Glutamatergic neuron (in vitro differentiated cells): ENCODE measurements at places on chromosomes 3 and 15.

DNA sequence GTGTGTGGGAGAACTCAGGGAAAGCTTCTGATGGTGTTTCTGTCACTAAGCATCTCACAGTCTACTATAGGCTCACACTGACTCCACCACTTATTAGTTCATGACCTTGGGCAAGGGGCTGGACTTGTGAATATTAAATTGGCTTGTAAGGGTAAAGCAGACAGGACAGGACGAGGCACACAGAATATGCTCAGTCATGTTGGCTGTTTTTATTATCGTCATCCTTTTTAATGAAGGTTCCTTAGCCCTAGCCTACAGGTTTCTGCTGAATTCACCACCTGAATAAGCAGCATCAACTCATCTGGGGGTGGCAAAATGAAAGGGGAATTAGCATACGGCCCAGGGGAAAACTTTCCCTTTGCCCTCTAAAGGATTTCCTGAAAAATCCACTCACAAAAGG is 39.6 kb upstream of the LIPC start:
- no peak for DNase-seq

DNA sequence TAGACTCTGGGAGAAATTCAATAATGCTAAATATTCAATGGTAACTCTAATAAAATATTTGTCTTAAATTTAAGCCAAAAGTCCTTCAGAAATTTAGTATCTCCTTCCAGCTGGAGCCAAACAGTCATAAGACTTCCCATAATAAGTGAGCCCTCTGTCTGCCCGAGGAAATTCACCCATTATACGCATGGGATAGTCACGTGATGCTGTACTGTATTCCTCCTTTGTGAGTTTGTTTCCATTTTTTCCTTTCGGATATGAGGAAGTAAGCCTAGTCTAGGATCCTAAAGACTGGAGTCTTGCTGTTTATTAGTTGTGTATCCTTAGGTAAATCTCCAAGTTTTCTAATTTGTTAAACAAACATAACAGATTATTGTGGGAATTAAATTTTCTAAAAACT is 110.4 kb upstream of the PLAAT1 start:
- no peak for DNase-seq

DNA sequence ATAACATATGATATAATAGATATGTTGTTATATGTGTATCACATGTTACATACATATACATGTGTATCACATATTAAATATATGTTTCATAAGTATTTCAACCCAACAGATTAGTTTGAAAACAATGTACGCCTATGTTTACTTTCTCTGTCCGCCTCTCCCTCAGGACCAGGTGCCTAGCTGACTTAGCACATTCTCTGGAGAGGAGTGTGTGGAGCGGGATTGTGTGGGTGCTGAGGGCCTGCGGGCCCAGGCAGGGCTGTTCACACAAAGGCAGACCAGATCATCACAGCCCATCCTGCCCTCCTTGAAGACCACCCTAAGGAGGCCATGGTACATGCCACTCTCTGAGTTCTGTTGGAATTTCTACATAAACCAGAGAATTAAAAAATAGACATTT is 81.0 kb downstream of the PLXNA1 start:
- DNase-seq: no peak

GRCh38 chr3:36653095-36653494 is 111.3 kb downstream of the DCLK3 start:
- DNase-seq: no peak

DNA sequence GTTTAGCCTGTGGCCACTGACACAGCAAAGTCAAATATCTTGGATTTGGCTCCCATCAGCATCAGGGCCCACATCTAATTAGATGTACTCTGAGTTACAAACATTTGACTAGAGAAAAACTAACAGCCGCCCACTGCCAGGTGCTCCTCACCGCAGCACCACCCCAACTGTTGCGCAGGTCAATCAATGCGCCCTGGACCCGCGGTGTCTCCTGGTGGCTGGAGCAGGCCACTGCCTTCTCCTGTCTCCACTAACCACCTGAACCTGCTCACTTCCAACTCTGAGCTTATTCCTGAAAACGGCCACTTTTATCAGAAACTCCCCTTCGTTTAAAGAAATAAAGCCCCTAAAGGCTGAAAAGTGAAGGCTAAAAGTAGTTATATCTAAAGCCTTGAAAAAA is 4.3 kb downstream of the RIOX2 start:
- no peak for DNase-seq

GRCh38 chr3:127488141-127488672 is 102.3 kb downstream of the TPRA1 start:
- no peak for DNase-seq

DNA sequence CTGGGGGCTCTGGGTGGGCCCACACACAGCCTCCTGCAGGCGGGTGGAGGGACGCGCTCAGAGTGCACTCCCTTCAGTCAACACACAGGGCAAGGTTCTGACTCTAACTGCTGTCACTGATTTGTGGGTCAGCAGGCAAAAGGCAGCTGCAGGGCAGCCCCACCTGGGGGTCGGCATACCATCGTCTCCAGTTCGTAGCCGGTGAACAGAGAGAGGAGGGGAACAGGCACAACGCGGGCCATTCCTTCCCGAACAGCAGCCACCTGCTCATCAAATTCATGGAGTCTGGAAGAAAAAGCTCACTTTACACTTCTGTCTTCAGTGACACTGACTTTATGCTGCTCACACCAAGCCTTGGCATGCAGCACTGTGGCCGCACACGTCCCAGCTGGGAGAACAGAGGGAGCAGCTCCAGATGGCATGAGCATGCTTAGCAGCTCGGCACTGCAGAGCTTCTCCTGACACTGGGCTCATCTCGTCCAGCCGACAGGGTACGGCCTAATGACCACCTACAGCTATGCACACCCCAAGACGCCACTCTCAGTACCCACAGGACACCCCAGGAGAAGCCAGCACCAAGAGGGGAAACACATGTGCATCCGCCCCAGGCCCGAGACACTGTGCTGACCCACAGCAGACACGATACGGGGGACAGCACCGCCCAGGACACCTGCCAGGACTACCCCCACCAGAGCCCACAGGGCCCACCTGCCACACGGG is 14.4 kb upstream of the OCA2 start:
- DNase-seq: no peak

DNA sequence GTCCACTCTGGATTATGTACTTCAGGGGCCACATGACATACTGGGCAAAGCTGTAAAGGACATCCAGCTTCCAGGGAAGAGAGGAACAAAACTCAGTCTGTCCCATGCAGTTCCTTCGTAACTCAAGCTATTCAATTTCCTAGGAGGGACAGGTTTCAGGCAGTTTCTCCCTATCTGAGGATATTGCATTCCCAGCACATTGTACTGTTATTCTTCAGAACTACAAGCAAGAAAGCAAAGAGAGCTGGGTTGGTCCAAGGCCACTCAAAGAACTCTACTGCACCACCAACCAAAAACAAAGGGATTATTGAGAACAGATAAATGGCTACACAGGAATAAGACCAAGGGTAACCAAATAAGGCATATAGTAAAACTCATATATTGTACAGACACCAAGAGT is 117.6 kb upstream of the ARL6 start:
- no peak for DNase-seq

- no peak for DNase-seq
Measured at GRCh38 chr3:72574144-72574543, 274.1 kb downstream of the SHQ1 start.

- DNase-seq: no peak
Measured at GRCh38 chr3:72990701-72991395, 5.8 kb upstream of the PPP4R2 start.

- no peak for DNase-seq
Measured at GRCh38 chr3:71355862-71356261, 227.7 kb downstream of the FOXP1 start.

GRCh38 chr3:108100906-108101660 is 10.3 kb upstream of the CD47 start:
- DNase-seq: no peak

- no peak for DNase-seq
Measured at GRCh38 chr3:2303566-2303965, 204.9 kb downstream of the CNTN4 start.

- DNase-seq: no peak
Measured at GRCh38 chr3:103495186-103495585, 1060.4 kb downstream of the ZPLD1 start.
